ENCODE measurements at places on chromosomes 7 and 10. TPM values are rescaled to one million over a fixed set of nuclear protein-coding genes. Genes with fewer than 3 reads are reported as not detected.

The NRAP gene
- not detected for total RNA-seq

The GSTO2 gene
- 1.9 TPM for total RNA-seq

The SLC13A1 gene
- not detected for total RNA-seq

DNA sequence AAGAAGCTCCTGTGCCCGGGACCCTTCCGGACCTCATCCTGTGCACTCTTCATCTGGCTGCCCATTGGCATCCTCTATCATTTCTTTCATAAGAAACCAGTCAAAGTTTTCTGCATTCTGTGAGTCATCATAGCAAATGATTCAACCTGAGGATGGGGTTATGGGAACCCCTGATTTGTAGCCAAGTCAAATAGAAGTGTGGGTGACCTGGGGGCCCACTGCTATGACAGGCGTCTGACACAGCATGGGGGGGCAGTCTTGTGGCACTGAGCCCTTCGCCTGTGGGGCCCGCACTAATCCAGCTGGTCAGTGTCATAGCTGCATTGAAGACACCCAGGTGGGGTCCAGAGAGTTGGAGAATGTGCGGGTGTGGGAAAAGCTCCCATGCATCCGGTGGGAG is 230.4 kb downstream of the USP6NL start:
- no peak for DNase-seq
- H3K4me1 ChIP-seq = no peaks in the 10 kb centered on the region
- no peak overlapping the region for H3K4me3 ChIP-seq
- H3K36me3 ChIP-seq = no peaks in the 10 kb centered on the region

- no peaks in the 10 kb centered on the region for H3K36me3 ChIP-seq
- no peaks in the 10 kb centered on the region for H3K4me1 ChIP-seq
- no peak for DNase-seq
- H3K27ac ChIP-seq = no peak overlapping the region
Measured at GRCh38 chr7:157577061-157577460, 240.3 kb downstream of the DNAJB6 start.

Measured in astrocyte (in vitro differentiated cells and primary cell).